Heart left ventricle (tissue), 16 donors: ENCODE measurements at places on chromosomes 2 and 18. TPM values are rescaled to one million over a fixed set of nuclear protein-coding genes. Genes with fewer than 3 reads are reported as not detected.

GREB1L gene
- 5.2 TPM for polyA plus RNA-seq

TMEM178A gene
- 3.1 TPM for polyA plus RNA-seq

ICA1L gene
- polyA plus RNA-seq: 2.1 TPM

BOK gene
- 1.4 TPM for polyA plus RNA-seq

TRAF3IP1 gene
- 7.8 TPM for polyA plus RNA-seq

KIAA2012 gene
- polyA plus RNA-seq: not detected

RBM44 gene
- polyA plus RNA-seq: 0.17 TPM

TYW5 gene
- 1.5 TPM for polyA plus RNA-seq

DNA sequence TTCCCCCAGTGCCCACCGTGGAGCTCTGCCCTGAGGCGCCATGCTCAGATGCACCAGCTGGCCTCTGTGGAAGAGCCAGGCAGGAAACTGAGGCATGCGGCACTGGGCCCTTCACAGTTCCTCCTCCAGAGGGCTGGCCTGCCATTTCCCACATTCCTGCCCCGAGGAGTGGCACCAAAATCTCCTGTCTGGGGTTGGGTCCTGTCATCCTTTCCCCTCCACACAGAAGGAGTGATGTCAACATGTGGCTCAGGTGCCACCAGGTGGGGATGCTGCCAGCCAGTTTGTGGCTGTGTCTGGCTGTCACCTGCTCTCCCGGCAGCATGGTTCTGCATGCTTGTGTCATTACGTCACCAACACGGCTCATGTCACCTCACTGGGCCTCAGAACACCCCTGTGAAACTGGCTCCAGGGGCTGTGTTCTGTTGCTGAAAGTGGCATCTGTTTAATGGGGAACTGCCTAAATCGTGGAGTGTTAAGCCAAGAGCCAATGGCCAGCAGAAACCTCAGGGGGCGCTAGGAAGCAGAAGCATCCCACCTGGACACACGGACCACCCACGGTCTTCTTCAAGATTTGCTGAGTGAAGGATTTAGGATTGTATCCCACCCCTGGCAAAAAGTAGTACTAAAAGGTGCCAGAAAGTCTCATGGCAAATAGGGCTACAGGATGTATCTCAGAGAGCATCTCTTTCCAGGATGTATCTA is 51.3 kb downstream of the ZAP70 start:
- H3K36me3 ChIP-seq: no peaks in the 10 kb centered on the region
- no peak overlapping the region for H3K27ac ChIP-seq
- no peaks in the 10 kb centered on the region for H3K4me1 ChIP-seq
- no peak overlapping the region for H3K4me3 ChIP-seq

- no peaks in the 10 kb centered on the region for H3K4me1 ChIP-seq
- H3K36me3 ChIP-seq: no peaks in the 10 kb centered on the region
- DNase-seq: no peak
- H3K4me3 ChIP-seq: no peak overlapping the region
- H3K27me3 ChIP-seq: no peaks in the 10 kb centered on the region
Measured at GRCh38 chr18:57798713-57799373, 4.3 kb downstream of the ATP8B1 start.

DNA sequence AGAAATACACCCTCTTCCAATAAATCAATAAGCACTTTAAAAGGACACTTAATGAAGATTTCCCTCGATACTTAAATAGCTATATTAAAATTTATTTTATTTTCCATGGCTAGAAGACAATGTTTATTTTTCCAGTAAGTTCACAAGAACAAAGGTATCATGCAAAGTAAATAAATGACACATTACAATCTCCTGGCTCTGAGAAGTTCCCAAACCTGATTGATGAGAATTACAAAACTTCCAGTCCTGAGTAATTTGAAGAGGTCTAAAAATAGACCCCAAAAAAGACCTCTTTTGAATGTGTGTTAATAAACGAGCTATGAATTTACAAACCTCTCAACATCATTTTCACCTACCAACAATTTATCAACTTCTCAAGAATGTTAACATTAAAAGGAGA is 1.5 kb upstream of the PEX13 start:
- H3K4me1 ChIP-seq: no peaks in the 10 kb centered on the region
- no peaks in the 10 kb centered on the region for H3K36me3 ChIP-seq
- H3K27me3 ChIP-seq: no peaks in the 10 kb centered on the region
- H3K27ac ChIP-seq: no peak overlapping the region
- H3K4me3 ChIP-seq: peak overlapping the region; percentile 77

DNA sequence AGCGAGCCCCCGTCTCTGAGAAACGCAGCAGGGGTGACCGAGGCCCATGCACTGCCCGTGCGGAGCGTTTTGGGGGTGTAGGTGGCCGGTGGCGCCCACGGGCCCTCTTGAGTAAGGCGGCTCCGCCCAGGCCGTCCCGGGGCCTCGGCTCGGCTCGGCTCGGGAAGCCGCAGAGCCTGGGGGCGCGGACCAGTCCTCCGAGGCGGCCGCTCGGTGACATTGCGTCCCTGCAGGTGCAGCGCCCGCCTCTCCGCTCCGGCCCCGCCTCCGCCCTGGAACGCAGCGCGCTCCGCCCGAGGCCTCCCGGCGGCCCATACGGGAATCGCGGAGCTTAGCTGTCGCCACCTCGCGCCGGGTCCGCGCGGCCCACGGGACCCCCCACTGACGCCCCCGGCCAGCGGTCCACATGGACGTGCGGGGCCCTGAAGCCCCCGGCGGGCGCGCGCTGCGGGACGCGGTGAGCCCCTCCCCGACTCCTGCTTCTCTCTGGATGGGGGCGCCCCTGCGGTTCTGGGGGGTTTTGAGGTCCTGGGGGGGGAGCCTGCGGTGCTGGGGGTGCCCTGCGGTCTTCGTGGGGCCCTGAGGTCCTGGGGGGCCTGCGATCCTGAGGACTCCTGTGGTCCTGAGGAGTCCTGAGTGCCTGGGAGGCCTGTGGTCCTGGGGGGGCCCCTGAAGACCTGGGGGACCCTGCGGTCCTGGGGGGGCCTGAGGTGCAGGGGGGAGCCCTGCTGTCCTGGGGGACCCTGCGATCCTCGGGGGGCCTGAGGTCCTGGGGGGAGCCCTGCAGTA is at the start of gene HSBP1L1:
TSS of gene HSBP1L1 (plus strand) at position 314 of the 789 bp plus-strand sequence. CDS start at position 407, 93 bp downstream.
- H3K27ac ChIP-seq: peak within 1 kb of the TSS; percentile 52
- H3K4me1 ChIP-seq: no peaks in the 10 kb centered on the region
- H3K27me3 ChIP-seq: no peaks in the 10 kb centered on the region

DNA sequence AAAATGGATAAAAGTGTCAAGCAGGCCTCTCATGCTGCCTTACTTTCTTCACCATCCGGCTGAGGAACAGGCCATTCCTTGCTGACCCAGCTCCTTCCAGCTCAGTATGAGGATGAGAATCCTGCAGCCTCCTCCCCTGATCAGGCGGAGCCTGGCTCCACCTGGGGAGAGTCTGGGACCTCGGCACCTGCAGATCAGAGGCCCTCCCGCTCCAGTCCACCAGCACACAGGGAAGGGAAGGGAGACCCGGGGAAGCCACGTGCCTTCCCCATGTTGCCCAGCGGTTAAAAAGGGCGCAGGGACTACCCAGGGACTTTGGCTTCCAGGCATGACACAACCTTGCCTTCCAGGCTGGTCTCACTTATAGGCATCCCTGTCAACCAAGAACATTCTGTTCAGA is 172.0 kb downstream of the NDUFA10 start:
- H3K36me3 ChIP-seq: no peaks in the 10 kb centered on the region
- no peaks in the 10 kb centered on the region for H3K27me3 ChIP-seq
- H3K4me3 ChIP-seq: no peak overlapping the region
- DNase-seq: no peak
- no peaks in the 10 kb centered on the region for H3K4me1 ChIP-seq
- no peak overlapping the region for H3K27ac ChIP-seq

DNA sequence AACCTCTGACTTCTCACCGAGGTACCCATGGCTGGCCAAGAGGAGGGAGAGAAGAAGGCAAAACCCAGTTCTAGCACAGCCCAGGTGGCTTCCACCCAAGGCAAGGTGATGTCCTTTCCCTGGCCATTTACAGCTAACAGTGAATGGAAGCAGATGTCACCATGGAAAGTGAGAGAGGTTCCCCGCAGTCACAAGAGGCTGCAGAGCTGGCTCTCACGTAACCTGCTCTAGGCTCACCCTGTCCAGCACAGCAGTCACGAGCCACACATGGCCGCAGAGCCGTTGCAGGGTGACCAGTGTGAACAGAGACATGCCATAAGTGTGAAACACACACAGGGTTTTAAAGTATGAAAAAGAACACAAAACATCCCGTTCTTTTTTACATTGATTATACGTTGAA is 169.4 kb downstream of the TNS1 start:
- H3K4me3 ChIP-seq: no peak overlapping the region
- H3K27me3 ChIP-seq: no peaks in the 10 kb centered on the region
- H3K36me3 ChIP-seq: peaks cover 38% of the 10 kb centered on the region

DNA sequence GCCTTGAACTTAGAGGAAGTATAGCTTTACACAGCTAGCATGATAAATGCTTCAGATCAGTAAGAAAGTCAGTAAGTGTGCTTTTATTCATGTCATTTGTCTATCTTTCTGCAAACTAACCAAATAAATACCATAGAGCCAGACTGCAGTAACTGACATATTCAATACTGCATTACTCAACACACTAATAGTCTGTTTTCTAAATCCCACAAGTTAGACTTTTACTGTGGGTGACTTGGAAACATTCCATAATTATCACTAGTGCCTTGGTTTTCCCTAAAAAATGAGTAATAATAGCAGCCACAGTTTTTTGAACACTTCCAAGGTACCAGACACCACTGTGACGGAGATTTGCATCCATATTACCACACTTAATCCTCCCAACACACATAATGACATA is 33.0 kb downstream of the ACVR1 start:
- H3K27ac ChIP-seq: no peak overlapping the region
- no peaks in the 10 kb centered on the region for H3K27me3 ChIP-seq
- peaks cover 77% of the 10 kb centered on the region for H3K4me1 ChIP-seq
- H3K36me3 ChIP-seq: no peaks in the 10 kb centered on the region

DNA sequence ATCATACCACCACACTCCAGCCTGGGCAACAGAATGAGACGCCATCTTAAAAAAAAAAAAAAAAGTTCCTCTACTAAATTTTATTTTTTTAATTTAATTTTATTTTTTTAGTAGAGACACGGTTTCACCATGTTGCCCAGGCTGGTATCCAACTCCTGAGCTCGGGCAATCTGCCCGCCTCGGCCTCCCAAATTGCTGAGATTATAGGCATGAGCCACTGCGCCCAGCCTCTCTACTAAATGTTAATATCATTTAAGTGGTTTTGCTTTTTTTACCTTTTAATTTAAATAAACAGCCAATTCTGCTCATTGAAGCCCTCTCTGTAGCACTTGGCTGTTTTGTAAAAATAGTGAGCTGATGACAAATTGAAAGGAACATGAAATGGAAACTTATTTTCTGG is 9.2 kb downstream of the RAB17 start:
- peak overlapping the region; percentile 83 for H3K27ac ChIP-seq
- H3K4me1 ChIP-seq: peaks cover 16% of the 10 kb centered on the region

GRCh38 chr2:38129481-38129880 is 53.5 kb upstream of the CYP1B1 start:
- H3K4me3 ChIP-seq: no peak overlapping the region
- no peaks in the 10 kb centered on the region for H3K36me3 ChIP-seq
- no peaks in the 10 kb centered on the region for H3K27me3 ChIP-seq
- no peaks in the 10 kb centered on the region for H3K4me1 ChIP-seq
- no peak for DNase-seq
- H3K27ac ChIP-seq: no peak overlapping the region

DNA sequence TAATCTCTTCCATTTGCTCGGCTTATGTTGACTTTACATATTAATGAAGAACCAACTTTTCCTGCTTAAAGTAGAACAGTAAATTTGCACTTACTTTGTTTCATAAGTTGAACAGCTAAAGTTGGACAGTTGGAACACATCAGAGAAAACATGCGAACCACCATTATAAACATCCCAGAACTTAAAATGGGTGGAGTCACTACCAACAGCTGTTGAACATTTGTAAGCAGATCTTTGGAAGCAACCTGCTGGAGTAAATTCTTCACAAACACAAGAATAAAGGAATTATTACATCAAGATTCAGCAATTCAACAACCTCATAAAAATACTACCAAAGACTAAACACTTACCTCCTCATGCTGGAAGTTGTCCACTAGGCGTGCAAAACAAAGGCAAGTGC is 96.4 kb upstream of the DNER start:
- H3K4me3 ChIP-seq: no peak overlapping the region
- peaks cover 98% of the 10 kb centered on the region for H3K36me3 ChIP-seq
- H3K27me3 ChIP-seq: no peaks in the 10 kb centered on the region
- no peak for DNase-seq
- no peak overlapping the region for H3K27ac ChIP-seq
- no peaks in the 10 kb centered on the region for H3K4me1 ChIP-seq

GRCh38 chr2:3334392-3335345 is 42.9 kb downstream of the EIPR1 start:
- H3K27ac ChIP-seq: no peak overlapping the region
- no peaks in the 10 kb centered on the region for H3K4me1 ChIP-seq
- H3K36me3 ChIP-seq: peaks cover 18% of the 10 kb centered on the region
- DNase-seq: no peak
- H3K4me3 ChIP-seq: peak overlapping the region; percentile 18

GRCh38 chr2:216563646-216564045 is 65.0 kb downstream of the RPL37A start:
- no peak overlapping the region for H3K4me3 ChIP-seq
- no peaks in the 10 kb centered on the region for H3K27me3 ChIP-seq
- H3K36me3 ChIP-seq: no peaks in the 10 kb centered on the region
- no peak overlapping the region for H3K27ac ChIP-seq
- DNase-seq: no peak
- H3K4me1 ChIP-seq: peaks cover 12% of the 10 kb centered on the region

DNA sequence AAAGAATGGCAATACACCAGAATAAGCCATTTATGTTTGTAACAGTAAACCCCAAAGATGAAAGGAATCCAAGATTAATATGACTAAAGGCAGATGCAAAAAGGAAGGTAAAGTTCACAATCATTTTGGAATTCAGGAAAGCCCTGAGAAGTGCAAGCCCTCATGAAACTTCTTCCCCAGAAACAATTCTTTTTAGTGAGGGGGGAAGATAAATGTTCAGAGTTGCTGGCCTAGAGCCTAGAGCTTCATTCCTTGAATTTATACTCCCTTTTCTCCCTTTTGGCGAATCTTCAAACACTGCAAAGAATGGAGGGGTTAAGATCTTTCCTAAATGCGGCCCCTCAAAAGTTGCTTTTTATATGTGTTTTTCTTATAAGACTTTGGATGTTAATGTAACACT is 368.8 kb downstream of the MEIS1 start:
- H3K4me3 ChIP-seq: no peak overlapping the region
- H3K27ac ChIP-seq: no peak overlapping the region
- H3K36me3 ChIP-seq: no peaks in the 10 kb centered on the region
- no peaks in the 10 kb centered on the region for H3K27me3 ChIP-seq

DNA sequence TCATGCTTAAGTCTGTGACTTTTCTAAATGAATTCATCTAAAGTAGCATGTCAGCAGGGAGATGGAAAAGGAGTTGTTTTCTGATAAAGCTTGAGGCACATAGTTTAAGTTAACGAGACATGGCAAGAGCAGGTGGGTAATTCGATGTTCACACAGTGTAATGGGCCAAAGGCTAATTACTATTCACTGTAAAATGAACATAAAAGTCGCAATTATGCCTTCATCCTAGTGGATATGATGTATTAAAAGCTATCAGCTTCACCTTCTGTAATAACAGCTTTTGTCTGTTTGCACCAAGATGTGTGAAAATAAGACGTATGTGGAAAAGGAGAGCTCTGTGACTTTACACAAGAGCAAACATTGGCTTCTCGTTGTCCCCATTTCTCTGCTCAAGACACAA is 94.2 kb upstream of the CDH20 start:
- no peaks in the 10 kb centered on the region for H3K36me3 ChIP-seq
- no peaks in the 10 kb centered on the region for H3K4me1 ChIP-seq

GRCh38 chr2:145626301-145626700 is 1106.4 kb upstream of the ZEB2 start:
- no peaks in the 10 kb centered on the region for H3K27me3 ChIP-seq
- DNase-seq: no peak
- H3K4me1 ChIP-seq: no peaks in the 10 kb centered on the region
- no peaks in the 10 kb centered on the region for H3K36me3 ChIP-seq
